Fibroblast of skin of left biceps (primary cell): ENCODE measurements at places on chromosomes 1 and 21.
A peak's percentile ranks its signal among the peaks of the same experiment; 100 is the strongest.

- no peak for DNase-seq
Observed at GRCh38 chr1:234218078-234218477, 155.2 kb upstream of the COA6 start.

- peak; percentile 56 for DNase-seq
Observed at GRCh38 chr1:203340112-203340790, 10.7 kb downstream of the FMOD start.

DNA sequence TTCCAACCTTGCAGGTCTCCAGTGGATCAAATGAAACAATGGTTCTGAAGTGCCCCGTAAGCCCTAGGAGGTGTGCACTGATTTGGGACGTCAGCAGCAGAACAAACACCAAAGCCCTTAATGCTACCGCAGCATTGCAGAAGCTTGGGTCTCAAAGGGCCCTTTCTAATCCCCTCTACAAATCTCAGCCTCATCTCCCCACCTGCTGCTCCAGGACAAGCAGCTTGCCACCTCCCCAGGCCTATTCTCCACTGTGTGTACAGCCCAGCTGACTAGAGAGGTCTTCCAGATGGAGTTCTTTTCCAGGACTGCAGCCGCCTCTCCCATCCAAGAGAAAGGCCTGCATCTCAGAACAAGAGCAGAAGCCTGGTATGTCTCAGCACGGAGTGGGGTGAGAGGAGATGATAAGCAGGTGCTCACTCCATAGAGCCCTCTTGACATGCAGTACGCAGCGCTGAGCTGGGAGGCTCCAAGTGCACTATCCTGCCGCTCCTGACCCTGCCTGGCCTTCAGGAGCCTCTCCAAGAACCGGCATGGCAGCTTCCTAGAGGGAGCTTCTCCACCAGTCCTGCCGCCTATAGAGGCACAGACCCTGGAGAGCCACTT, 46.3 kb downstream of the MRPL37 start:
- no peak for DNase-seq

DNA sequence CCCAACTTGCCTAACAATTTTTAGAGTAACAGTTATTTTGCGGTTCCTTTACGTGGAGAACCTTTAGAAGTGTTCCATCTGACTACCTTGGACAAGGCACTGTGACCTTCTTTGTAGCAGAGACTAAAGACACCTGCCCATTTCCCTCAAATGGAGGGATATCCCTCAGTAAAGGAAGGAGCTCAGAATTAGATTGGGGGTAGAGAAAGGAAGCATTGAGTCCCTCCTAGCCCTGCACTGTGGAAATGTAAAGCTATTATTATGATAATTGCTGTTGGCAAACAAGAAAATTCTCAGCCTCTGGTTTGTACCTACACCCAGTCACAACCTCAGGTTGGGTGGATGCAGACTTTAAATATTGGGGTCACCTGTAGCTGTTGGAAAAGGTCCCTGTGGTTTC, 72.6 kb upstream of the MACF1 start:
- no peak for DNase-seq

- peak; percentile 71 for DNase-seq
Observed at GRCh38 chr1:67948151-67949080, 102.0 kb downstream of the DIRAS3 start.

GRCh38 chr1:94322696-94323095, 85.3 kb upstream of the ARHGAP29 start:
- DNase-seq = no peak

GRCh38 chr1:228120857-228121489, 11.9 kb upstream of the MRPL55 start:
- no peak for DNase-seq

DNA sequence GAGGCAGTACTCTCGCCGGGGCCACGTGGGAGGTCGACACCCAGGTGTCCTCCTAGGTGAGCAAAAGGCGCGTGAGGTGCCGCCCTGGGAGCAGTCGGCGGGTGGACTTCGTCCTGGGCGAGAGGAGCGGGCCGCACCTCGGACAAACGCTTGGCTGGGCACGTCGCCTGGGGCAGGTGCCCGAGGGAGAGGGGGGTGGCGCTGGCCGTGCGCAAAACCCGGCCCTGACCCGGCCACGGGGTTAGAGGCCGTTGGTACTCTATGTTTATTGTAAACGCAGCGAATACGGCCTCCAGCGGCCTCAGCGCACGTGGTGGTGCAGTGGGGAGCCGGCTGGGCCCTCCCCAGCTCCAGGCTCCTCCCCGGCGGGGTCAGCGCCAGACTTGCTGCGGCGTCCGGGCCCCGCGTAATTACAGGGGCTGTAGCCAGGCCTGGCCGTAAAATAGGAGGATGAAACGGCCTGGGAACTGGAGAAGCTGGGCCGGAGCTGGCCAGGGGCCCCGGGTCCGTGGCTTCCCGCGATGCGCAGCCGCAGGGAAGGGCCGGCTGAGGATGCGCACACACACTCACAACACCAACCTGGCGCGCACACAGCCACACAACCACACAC, 1.6 kb upstream of the EFNA1 start:
- DNase-seq = no peak

DNA sequence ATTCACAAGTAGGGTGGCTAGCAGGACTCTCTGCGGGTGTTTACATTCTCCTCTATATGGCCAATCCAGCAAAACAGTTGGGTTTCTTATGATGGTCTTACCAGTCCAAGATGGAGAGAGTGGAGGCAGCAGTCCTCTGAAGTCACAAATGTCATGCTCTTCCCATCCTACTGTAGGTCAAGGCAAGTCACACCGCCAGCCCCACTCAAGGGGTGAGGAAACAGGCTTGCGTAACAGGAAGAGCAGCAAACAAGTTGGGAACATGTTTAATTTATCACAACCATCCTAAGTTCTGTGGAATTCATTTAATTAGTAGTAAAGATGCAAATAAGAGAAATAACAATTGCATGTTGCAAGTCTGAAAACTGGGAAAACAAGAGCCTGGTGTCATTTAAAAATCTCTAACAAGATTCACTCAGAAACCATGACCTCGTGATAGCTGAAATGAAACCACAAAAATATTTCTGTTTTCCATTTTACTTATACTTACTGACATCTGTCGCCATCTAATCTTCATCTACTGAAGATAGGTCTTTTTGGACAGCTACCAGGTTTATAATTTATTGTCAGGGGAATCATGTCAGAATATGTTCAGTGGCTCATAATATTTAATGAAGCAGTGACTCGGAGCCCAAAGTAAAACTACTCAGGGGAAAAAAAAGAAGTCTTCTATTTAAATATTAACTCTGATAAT, 349.1 kb upstream of the FMN2 start:
- DNase-seq = no peak

DNA sequence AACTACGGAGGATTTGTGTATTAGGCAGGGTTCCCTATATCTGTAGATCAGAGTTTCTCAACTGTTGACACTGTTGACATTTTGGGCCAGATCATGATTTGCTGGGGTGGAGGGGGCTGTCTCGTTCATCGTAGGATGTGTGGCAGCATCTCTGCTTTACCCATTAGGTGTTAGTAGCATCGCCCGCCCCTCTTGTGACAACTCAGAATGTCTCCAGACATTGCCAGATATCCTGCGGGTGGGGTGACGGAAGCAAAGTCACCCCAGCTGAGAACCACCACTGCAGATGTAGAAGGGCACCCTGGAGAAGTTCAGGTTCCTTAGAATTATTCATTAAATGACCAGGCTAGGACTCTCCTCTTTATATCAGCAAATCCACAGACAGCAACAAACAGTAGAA, 125.9 kb downstream of the CLIC6 start:
- no peak for DNase-seq

DNA sequence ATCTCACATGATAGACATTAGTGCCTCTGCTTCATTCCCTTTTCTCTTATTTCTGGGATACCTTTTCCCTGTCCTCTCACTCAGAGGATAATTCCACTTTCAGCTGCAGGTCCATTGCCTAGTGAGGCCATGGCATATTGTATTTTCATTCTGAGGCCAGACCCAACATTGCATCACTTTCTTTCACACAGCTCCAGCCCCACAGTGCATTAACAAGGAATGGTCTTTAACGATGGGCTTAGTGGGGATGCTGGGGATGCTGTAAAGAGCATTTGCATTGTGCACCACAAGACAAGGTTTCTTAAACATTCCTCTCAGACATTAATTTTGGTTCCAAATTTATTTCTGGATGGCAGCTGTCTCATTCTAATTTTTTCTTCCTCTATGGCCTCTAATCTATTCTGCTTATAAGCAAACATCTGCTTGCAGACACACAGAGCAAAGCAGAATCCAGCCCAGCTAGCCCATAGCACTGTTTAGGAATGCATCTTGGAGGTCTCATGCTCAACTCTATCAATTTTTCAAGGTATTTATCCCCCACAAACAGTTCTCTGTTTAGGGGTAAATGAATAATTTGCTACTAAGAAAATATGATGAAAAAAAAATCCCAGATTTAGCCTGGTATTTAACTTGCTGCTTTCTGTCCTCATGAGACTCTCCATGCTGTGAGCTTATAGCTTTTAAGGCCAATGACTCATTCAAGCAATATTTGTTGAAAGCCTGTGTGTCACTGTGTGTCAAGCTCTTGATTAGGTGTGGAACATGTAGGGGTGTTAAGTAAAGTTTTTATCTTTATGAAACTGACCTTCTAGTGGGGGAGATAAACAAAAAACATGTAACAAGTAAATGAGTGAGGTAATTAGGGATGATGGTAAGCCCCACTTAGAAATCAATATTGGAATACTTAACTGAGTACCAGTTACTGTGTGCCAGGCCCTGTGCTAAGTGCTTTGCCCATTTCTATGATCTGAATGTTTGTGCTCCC, 44.5 kb upstream of the CCDC190 start:
- peak; percentile 68 for DNase-seq

DNA sequence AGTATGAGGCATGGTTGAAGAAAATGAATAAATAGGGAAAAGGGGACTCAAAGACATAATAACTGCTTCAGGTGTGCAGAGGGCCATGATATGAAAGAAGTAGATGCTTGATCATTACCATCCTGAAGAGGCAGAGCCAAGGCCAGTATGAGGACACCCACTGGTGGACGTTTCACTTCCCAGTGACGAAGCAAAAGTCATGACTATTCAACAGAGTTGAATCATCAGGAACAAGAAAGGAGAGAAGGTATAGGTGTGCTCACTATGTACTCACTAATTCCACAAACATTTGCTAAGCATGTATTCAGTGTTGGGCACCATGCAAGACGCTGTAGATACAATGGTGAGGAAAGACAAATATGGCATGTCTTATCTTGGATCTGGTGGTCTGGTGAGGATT, 319.2 kb upstream of the RUNX1 start:
- DNase-seq = no peak

DNA sequence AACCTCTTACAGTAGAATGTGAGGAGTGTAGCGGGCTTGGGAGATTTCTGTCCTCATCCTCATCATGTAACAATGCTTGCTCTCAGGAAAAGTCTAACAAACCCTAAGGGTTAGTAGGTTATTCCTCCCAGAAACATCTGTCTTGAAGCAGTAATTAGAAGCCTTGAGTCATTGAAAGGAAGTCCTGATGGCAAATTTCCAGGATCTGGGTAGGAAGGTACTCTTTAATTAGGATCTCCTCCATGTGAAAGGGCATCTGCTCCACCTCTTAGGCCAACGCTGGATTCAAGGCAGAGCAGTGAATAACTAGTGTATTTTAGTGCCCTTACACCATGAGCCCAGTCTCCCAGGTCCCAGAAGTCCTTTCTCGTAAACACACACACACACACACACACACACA, 106.6 kb upstream of the BARHL2 start:
- DNase-seq = no peak

- no peak for DNase-seq
Observed at GRCh38 chr1:53145051-53145600, 2.7 kb upstream of the SLC1A7 start.

- no peak for DNase-seq
Observed at GRCh38 chr1:81780705-81781454, 19.9 kb upstream of the ADGRL2 start.

DNA sequence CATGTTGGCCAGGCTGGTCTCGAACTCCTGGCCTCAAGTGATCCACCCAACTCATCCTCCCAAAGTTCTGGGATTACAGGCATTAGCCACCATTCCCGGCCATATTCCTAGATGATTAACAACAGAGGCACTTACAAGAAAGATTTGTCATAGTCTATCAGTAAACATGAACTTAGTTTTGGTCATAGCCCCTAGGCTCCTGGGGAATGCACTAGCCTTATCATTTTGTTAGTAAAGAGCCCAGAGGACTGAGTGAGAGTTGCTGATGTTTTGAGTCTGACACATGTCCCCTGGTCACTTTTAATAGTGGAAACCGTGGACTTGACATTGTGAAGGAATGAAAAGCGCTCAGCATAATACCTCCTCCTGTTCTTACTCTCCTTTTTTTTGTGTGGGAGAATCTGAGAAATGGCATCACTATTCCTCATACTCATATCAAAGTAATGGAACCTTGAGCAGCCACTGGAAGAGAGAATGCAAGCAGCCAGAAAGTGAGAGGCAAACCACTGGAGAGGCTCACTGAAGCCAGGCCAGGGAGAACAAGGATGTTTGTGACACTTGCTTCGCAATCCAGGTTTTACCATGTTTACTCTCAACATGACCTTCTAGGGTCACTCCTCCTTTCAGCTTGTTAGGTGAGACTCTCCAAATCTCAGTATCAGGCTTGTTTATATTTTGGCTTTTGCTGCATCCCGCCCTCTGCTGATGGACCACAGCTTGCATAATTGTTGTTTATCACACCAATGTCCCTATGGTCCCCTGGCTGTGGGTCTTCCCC, 14.8 kb downstream of the ATP1B1 start:
- DNase-seq = no peak

DNA sequence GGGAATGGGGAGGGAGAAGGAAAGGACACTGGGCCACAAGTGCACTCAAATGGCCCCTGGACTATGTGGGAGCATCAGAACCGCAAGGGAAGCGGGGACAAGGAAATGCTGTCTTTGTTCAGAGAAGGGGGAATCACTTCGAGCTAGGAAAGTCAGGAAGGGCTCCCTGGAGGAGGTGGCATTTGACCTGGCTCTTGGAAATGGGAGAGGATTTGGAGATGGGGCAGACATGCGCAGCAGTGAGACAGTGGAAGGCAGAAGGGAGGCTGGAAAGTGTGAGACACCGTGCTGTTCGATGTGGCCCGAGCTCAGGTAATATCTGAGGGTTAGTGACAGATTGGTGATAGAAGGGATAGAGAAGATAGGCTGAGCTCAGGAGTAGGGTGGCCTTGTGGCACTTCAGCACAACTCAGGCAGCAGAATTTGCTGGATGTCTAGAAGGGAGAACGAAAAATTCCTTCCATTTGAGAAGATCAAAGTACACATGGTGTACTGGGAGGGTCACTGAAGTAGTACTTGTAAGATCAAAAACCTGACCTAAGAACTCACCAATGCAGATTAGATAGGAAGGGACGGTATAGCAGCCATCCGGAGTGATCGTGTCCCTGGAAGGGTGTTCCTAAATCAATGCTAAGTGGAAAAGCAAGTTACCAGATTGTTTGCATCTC, 25.4 kb downstream of the SLC1A7 start:
- DNase-seq = no peak
